NCI-H2081 (cell line): ENCODE measurements at places on chromosomes 4 and X.

DNA sequence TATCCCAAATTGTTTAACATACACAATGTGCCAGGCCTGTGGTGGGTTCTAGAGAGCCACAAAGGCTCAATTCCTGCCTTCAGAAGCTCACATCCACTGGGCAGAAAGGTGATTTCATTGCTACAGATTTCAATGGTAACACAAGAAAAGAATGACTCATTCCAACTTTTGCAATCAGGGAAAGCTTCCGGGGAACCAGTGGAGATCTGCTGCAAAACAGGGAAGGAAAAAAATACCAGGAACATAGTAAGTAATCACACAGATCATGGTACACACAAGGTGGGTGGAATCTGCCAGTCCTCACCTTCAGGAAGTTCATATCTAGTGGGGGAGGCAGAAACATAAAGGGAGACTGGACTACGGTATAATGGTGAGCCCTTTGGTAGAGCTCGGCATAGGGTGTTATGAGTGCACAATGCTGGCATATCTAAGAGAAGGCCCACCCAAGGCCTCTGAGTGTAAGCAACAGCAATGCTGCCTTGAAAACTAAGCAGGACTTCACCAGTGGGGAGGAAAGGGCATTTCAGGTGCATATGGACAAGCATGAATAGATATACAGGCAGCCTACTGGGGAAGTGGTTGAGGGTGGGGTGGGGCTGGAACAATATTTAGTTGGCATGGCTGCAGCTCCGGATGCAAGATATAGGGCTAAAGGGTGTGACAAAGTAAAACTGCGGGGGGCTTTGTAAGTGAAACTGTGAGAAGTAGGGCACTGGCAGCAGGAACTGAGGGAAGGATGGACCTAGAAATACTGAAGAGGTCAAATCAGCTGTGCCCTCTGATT is 24.2 kb downstream of the GPRIN3 start:
- no peak for DNase-seq

DNA sequence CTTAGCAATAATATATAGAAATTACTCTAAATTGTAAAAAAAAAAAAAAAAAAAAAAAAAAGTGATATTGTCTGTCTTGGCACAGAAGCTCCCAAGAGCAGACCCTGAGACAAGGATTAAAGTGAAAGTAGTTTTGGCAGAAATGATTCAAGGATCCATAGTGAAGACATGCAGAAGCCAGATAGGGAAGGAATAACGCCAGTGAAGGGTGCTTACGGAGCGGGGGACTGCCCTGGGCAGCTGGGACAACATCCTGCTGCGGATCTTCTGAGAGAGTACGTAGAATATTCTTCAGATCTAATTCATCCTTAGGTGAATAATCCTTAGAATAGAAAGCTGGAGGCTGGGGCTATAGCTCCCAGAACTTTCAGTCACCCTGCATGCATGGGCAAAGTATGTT is 39.8 kb downstream of the ARHGAP24 start:
- no peak for DNase-seq

DNA sequence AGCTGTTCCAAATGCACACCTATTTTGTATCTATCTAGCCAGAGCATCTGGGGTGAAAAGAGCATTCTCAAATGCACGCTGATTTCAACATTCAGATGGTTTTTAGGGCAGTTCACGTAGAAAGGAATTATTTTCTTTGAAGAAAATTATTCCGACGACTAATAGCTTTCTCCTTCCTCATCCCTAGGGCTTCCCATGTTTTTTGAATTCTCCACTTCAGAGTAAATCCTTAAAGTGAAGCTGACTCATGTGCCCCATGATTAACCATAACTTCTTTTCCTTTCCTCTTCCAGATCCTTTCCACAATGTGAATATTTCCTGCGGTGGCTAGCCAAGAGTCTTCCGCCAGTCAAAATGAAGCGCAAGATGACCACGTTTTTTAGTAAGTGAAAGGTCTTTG is 86.7 kb upstream of the PDHA1 start:
- DNase-seq: no peak

DNA sequence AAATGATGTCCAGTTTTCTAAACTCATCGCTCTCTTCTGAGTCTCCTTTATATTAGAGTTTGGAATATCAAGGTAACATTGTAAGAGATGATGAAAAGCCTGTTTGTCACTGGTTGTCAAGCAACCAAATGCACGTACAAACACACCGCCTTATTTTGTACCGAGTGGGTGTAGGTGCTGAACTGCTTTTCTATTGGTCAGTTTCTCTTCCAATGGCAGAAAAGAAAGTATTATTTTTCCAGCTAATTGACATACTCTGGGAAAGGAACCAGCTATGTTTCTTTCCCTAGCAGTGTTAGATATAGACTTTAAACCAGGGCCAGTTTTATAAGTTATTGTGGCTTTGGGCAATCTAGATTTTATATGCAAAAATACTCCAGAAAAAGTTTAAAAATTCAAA is 6.6 kb upstream of the PPM1K start:
- DNase-seq: no peak

GRCh38 chr4:138241281-138242075 is 671 bp downstream of the SLC7A11 start:
- DNase-seq: no peak

- no peak for DNase-seq
These were observed 156.3 kb downstream of the SLC7A11 start for GRCh38 chr4:138085736-138086305.

DNA sequence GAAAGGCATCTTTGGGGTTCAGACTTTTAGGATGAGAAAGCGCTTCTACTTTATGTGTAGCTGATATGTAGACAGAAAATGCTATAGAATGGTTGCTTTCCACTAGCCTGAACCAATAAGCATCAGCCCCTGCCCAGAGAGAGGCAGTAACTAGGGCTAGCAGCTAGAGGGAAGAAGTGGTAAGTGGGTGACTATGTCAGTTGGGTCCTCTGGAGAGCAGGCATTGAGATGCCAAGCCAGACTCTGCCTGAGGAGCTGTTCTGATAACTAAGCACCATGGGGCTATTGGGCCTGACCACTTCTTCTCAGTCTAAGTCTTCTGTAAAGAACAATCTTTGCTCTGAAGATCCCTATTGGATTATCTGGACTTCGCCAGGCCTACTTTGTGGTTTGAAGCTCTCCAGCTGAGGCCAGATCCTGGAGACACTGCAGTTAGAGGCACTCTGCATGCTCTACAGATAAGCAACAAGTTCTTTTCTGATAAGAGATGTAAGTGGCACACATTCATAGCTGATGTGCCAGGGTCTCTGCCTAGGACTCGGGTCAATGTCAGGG is 146.1 kb downstream of the RBM46 start:
- no peak for DNase-seq

GRCh38 chr4:25743971-25744370 is 88.3 kb downstream of the SLC34A2 start:
- no peak for DNase-seq

DNA sequence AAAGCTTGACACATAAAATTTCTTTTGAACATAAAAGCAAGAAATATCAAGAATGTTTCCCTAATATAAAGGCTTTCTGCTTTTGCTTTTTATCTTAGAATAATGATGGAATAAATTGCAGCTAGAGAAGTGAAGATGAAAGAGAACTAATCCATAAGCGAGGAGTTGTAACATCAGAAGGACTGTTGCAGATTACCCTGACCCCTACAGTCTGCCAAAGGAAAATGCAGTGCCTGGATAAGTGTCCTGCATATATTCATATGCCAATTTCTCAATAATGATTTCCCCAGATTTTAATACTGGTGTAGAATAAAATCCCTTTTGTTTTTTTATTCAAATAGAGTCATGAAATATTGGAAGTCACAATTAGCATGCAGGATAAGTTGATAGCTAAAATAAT is 115.9 kb downstream of the MAGEC2 start:
- DNase-seq: no peak

DNA sequence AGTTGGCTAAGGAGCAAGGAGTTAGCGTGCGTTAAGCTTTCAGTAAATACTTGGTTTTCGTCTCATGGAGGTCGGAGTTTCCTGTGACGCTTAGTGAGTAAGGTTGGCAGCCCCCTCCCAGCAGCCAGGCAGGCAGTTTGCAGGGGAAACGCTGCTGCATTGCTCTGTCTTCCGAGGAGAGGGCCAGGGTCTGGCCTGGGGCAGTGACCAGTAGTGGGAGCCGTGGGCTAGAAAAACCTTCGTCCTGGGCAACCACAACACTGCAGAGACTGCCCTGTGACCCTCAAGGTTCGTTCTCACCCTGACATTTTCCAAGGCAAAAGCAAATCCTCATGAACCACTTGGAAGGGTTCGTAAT is 432 bp downstream of the TMEM175 start:
- DNase-seq: no peak

DNA sequence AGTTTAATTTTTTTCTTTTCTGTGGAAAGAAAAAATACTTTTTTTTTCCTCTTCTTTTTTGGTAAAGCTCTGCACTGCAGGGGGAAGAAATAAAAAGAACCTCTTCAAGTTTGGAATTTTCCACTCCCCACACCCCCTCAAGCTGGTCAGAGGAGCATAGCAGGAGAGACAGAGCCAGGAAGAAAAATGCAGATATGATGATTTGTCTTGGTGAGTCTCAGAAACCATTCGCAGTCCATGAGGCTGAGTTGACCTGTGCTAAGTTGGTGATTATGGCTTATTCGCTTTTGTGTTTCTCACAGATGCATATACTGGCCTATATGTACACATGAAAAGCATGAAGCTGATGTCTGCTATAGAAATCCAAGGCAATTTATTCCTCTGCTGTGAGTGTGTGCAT is 205.9 kb downstream of the LDB2 start:
- no peak for DNase-seq

DNA sequence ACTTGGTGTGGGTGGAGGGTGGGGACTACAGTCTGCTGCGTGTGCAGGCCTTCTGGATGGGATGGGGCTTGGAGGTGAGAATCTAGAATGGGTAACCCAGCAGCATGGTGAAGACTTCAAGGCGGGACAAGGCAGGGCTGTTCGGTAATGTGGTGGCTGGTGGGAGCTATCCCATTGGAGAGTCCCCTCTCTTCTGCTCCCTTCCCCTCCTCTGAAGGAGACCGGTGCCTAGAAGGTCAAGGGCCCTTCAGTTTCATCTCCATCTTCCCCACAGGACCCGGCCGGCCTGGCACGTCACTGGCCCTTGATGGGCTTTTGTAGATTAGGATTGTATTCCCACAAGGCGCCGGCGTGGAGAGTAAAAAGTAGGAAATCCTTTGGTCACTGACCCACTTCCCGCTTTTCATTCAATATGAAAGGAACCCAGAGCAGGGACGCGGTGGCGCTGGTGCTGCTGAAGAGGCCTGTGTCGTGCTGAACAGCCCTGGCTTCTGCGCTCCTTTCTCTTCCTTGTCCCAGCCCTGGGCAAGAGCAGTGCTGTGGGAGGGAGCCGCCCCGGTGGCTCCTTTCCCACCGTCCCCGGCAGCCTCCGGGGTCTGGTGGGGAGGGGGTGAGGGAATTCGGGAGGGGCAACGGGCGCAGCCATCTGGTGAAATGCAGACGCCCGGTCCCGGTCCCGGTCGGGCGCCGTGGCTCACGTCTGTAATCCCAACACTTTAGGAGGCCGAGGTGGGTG is 7.3 kb upstream of the HMGB3 start:
- DNase-seq: no peak

- DNase-seq: no peak
These were observed 115.1 kb downstream of the SH3KBP1 start for GRCh38 chrX:19772096-19772821.

GRCh38 chr4:96698831-96699230 is 858.9 kb downstream of the PDHA2 start:
- DNase-seq: no peak
